Stimulated activated CD4-positive, alpha-beta T cell treated with anti-CD3 and anti-CD28 coated beads, Interleukin-1b, Interleukin-23, amount 100 ng/mL, for 1 hour (primary cell): ENCODE measurements at places on chromosomes 3 and 15.

GRCh38 chr3:63960048-63960711 is 48.0 kb upstream of the SCAANT1 start:
- DNase-seq, result no peak

- DNase-seq, result no peak
Observed at GRCh38 chr15:81095690-81096365, 38.2 kb upstream of the CFAP161 start.

DNA sequence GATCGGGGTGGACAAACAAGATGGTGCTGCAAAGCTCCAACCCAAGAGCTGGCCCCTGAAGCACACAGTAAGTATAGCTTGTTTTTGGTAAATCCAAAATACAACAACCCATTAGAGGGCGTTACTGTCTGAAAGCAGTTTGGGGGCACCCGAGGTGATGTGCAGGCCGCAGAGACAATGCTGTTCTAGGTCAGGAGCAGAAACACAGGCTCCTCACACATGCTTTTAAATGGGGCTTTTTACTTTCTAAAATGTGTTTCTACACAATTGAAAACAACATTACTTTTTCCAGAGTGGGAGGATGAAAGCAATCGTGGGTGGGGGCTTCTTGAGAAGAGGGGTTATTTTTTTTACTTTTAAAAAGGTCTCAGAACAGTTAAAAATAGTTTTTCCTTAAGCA is 1029.3 kb upstream of the CFAP20DC start:
- no peak for DNase-seq

- DNase-seq, result no peak
Observed at GRCh38 chr3:155553780-155554179, 191.1 kb downstream of the PLCH1 start.

DNA sequence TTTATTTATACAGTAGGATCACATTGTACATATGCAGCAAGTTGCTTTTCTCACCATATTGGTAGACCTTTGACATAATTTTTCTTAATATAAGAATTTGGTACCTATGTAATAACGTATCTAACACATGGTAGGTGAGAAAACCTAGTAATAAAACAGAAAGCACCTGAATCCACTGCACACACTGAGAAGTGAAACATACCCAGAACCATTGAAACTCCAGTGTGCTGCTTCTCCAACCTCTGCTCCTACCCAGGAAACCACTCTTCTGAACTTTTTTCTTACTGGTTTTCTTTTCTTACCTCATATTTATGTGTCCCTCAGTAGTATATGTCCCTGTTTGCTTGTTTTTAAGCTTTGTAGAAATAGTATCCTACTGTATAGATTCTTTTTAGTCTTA is 293.0 kb downstream of the UBE2E2 start:
- no peak for DNase-seq

DNA sequence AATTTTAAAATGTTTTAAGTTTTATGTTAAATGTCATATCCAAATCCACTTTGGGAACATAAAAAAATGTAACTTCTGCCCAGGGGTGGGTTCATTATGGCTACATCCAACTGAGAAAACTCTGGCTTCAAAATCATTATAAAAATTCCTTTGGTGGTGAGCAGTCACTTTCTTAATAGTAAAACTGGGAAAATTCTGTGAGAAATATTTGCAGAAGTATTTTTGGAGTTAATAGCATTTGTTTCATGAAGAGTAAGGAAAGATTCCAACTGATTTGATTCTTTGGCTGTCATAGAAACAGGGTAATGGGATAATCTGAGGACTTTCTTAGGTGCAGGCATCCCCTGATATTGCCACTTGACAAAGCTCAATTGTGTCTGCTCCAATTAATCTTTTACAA is 38.8 kb downstream of the CPA3 start:
- no peak for DNase-seq

DNA sequence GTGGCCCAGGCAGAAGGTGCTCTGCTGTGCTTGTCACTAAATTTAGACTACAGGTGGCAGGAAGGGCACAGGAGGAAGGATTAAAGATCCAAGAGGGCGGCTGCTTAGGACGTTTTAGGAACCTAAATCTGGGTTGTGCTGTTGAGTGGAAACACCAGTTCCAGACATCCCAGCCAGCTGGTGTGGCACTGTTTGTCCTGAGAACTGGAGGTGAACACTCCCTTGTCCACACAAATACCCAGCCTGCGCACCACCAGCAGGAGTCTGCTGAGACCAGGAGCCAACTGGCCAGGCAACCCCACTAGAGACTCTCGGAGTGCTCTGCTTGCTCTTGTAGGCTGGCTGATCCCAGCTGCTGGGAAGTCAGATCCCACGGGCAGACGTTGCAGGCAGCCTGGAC is 30.3 kb upstream of the UACA start:
- no peak for DNase-seq
